ENCODE measurements at places on chromosomes 4 and X.

GRCh38 chr4:81604683-81605218, 133.0 kb upstream of the RASGEF1B start:
- DNase-seq: no peak

DNA sequence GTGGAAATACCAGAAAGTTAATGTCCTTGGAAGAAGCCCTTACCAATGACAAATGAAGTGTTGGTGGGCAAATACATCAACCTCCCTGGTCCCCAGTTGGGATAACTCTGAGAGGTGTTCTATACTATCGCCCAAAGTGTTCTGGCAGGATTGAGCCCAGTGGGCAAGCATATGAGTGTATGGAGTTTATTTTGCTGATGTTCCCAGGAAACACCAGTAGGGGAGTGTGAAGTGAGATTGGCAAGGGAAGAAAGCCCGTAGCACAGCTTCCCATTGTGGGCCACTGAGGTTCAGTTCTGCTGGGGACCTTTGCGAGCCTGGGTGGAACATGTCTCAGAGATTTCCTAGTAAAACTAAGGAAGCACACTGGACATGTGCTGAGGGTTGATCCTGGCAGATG, 65.1 kb downstream of the ARHGAP6 start:
- DNase-seq: no peak

- DNase-seq: no peak
These were observed 246.7 kb downstream of the GPAT3 start for GRCh38 chr4:83782591-83782990.

GRCh38 chr4:56701644-56702043, 20.5 kb upstream of the HOPX start:
- DNase-seq: no peak

DNA sequence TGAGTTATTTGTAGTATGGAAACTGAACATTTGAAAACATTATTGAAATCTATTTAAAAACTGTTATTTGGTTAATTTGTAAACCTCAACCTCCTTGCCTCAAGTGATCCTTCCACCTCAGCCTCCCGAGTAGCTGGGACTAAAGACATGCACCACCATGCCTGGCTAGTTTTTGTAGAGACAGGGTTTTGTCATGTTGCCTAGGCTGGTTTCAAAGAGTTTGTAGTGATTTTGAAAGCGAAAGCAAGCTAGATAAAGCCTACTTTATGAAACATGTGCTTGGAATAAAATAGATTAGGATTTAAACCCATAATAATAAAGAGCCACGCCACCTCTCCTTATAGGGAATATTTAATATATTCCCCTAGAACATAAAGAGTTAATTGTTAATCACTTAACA, 23.5 kb downstream of the ARSJ start:
- DNase-seq: no peak

- peak; percentile 97 for DNase-seq
These were observed 303.5 kb downstream of the SPRY1 start for GRCh38 chr4:123699880-123700771.

DNA sequence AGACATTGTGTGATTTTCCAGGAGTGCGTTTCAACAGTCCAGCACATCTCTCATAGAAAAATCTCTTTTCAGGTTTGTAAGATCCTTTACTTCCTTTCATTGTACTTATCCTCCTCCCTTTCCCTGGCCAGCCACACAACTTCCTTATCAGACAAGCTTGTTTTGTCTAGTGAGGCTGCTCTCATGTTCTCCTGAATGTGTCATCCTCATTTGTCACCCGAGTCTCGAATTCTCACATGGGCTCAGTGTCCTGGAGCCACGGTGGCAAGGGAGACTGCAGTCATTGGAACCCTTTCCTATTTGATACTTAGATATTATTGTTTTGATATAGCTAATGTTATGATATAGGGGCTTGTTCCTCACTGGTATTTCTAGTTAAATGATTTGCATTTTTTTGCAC, 16.9 kb downstream of the SYNPO2 start:
- DNase-seq: peak; percentile 53

- peak; percentile 61 for DNase-seq
These were observed 20.4 kb upstream of the SEPSECS start for GRCh38 chr4:25180524-25181131.

- DNase-seq: no peak
These were observed 234.5 kb downstream of the HNRNPD start for GRCh38 chr4:82139287-82139686.

- DNase-seq: no peak
These were observed 6.3 kb upstream of the DCHS2 start for GRCh38 chr4:154497889-154498288.

GRCh38 chrX:80354966-80355465, 65.2 kb upstream of the TENT5D start:
- DNase-seq: no peak

DNA sequence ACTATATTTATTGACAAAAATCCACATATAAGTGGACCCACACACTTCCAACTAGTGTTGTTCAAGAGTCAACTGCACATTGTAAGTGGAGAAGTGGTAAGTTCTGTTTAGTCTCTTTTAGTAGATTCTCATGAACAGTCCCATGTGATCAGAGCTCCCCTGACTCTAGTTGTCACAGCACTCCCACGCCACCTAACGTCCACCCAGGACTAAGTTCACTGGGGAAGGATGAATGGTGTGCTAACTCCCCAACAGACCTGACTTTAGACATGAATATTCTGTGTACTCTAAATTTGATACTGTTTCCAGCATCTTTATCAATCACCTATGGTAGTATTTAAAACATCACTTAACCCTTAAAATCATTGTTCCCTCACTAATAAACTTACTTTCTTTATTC, 59.8 kb downstream of the PACRGL start:
- DNase-seq: peak; percentile 7

DNA sequence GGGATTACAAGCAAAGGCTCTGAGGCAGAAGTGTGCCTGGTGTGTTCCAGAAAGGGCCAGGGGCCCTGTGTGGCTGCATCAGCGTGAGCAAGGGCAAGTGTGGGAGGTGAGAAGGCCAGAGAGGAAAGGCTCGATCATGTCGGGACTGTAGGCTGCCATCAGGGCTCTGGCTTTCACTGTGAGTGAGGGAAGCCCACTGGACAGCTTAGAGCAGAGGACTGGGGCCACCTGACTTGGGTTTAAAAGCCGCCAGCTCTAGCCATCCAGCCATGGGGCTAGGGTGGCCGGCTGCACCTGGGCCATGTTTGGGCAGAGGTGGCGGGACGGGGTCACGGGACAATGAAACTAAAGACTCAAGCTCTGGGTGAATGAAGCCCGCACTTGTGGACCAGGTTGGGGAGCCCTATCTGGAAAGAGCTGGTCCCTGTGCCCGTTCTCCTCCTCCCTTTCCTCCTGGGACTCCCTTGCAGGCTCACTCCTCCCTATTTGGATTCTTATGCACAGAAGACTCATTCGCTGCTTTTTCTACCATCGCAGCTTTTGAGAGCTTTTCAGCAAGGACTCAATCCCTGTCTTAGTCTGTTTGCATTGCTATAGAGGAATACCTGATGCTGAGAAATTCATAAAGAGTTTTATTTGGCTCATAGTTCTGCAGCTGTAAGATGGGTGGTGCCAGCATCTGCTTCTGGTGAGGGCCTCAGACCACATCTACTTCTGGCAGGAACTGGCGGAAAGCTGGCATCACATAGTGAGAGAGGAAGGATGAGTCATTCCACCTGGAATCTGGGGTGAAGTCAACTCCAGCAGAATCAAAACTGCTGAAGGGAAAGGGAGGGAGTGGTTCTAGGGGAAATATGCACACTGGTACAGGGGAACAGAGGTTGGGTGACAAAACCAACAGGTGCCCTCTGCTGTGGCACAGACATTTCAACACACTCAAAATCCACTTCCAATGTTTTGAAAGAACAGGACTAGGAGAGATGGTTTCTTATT, 15.3 kb downstream of the CTAG1B start:
- DNase-seq: peak; percentile 64
